ENCODE measurements at places on chromosomes 1 and 21.
A peak's percentile ranks its signal among the peaks of the same experiment; 100 is the strongest.

DNA sequence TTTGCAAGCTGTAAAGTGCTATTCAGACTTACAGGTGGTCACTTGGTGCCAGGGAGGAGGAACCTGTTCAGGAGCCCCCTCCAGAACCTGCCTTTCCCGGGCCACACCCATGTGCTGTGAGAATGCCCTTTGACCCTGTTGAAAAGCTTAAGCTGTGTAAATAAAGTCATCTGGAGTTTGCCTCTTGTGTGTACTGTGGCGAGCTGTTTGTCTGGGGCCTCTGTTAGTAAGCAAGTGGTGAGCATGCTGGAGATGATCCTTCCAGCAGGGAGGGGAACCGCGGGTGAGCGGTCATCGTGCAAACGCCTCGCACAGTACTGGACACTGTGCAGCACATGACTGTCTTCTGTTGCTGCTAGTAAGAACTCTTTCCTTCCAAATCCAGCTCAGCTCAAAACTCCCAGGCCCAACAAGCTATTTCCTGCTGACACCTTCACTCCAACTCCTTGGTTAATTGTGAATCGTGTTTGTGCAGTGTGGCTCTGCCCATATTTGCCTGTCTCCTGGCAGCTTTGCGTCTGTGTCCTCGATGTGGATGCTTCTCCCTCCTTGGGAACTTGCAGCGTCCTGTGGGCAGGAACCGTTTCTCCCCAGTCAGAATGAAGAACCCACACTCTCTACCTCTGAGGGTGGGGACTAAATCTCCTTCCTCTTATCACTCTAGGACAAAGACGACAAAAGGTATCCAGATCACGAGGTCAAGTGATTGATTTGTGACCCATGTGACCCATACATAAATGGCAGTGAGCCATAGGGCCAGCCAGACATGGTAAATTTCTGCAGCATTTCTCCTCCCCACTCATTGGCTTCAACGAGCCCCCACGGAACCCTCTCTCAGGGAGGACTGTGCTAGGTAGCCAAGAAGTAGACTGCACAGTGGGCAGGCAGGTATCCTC, 13.9 kb upstream of the BTG2 start:
- no peak for DNase-seq

- DNase-seq, result no peak
Observed at GRCh38 chr1:207999274-207999915, 88.5 kb upstream of the CD34 start.

DNA sequence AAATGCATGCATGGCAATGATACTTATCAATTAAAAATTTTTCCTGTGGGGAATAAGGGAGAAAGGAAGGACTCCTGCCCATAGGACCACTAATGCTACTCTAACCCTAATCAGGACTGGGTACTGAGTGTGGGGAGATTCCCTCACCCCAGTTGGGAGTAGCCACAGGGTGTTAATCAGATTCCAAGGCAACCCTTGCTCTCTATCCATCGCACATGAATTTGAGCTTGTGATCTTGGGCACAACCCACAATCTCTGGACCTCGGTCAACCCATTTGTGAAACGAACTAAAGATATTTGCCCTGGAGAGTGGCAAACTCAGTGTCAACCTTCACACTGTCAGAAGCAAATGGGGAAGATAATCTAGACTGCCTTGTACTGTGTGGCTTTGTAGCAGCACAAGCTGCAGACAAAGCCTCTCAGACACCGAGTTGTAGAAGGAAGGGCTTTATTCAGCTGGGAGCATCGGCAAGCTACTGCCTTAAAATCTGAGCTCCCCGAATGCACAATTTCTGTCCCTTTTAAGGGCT, 69.5 kb downstream of the SERINC2 start:
- peak; percentile 10 for DNase-seq

- no peak for DNase-seq
Observed at GRCh38 chr1:189693140-189693539, 784.5 kb downstream of the BRINP3 start.

DNA sequence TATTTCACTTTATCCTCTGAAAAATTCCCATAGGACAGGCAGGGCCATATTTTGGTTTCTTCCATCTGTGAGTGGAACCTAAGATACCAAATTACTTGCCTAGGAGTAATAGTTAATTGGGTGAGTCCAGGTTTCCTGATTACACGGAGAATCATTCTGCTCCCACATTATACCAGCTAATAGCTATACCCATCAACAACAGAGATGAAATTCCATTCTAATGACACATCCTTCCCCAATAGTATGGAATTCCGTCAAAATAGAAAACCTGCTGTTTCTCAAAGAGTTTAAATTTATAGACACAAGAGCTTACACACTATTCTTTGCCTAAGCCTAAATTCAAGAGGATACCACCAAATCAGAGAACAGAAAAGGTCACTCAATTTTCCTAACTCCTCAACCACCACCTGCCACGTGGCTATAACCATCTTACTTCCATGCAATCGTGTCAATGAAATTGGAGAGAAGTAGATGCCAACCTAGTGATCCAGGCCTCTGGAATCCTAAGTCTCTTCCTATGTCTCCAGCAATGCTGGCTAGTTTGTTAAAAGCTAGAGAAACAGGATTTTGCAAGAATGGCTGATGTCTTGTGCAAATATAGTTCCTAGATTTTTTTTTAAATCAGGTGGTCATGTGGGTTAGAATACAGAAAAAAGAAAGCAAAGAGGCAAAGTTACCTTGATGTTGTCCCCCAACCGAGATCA, 6.2 kb downstream of the PPT1 start:
- no peak for DNase-seq

- DNase-seq, result peak; percentile 88
Observed at GRCh38 chr1:59506952-59507351, 210.1 kb downstream of the FGGY start.

DNA sequence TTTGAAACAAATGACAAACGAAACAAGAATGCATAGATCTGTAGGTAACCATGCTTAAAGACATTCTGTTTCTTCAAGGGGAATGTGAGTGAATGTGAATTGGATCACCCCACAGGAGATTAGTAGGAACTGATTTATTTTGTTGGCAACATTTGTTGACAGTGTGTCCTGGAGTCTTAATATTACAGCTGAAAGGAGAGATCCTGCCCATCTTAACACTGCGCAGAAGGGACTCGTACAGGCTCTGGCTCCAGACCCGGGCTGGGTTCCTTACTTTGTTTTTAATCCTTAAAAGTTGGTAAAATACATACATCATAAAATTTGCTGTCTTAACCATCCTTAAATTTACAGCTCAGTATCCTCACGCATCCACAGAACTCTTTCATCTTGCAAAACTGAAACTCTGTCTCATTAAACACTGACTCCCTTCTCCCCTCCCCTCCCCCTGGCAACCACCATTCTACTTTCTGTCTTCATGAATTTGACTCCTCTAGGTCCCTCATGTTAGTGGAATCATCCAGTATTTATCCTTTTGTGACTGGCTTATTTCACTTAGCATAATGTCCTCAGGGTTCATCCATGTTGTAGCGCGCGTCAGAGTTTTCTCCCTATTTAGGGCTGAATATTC, 74.1 kb downstream of the GALNT2 start:
- no peak for DNase-seq

- DNase-seq, result peak; percentile 45
Observed at GRCh38 chr1:218459878-218460711, 115.0 kb downstream of the TGFB2 start.

- DNase-seq, result no peak
Observed at GRCh38 chr21:39144191-39144590, 39.1 kb downstream of the PSMG1 start.

GRCh38 chr1:18653916-18654315, 23.3 kb downstream of the PAX7 start:
- no peak for DNase-seq

GRCh38 chr1:29985606-29985945, 737.8 kb downstream of the MATN1 start:
- no peak for DNase-seq

DNA sequence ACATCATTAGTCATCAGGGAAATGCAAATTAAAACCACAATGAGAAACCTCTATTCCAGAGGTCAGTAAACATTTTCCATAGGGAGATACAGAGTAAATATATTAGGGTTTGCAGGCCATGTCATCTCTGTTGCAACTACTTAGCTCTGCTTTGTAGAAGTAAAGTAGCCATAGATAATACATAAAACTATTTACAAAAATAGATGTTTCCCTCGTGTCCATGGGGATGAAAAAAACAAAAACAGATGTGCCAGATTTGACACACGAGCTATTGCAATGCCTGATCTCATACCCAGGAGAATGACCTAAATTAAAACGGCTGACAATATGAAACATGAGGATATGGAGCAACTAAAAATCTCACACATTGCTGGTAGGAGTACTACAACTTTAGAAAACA, 17.3 kb downstream of the LTN1 start:
- DNase-seq, result no peak

DNA sequence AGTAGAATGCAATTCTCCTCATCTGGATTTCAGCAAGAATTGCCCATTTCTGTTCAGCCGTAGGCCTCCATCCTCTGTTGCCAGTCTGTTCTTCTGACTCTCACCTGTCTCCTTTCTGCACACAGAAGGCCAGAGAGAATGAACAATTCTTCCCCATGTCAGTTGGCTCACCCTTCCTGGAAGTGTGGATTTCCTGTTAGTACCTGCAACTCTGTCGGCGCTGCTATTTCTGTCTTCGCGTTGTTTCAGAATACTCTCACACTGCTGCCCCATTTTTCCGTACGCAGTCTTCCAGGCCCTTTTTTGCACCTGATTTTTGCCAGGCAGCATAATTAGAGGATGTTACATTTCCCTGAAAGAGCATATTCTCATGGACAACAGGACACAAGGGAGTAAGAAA, 200.7 kb downstream of the FGGY start:
- no peak for DNase-seq

GRCh38 chr1:24961961-24962861, 32.1 kb upstream of the RUNX3 start:
- DNase-seq, result no peak
